ENCODE measurements at places on chromosomes 4 and X.

GRCh38 chrX:104324461-104325212 lies 69.9 kb upstream of the ESX1 start:
- no peak for DNase-seq

- no peak for DNase-seq
These were observed 8.8 kb upstream of the TBC1D25 start for GRCh38 chrX:48530736-48531135.

- no peak for DNase-seq
These were observed 40.7 kb downstream of the ANXA3 start for GRCh38 chr4:78592088-78592783.

GRCh38 chr4:164508771-164509170 lies 245.2 kb upstream of the SMIM31 start:
- DNase-seq = peak; percentile 51

DNA sequence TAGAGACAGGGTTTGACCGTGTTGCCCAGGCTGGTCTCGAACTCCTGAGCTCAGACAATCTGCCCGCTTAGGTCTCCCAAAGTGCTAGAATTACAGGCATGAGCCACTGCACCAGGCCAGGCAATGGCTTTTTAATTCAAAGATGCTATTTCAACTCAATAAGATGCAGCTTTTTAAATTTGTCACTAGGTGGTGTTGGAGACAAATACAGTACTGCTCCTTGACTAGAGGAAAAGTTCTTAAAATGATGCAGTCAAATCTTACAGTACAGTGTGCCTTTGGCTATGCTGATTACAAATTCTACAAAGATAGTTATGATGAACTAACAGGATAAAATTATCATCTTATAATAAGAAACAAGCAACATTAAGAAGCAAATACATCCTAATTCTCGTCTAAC lies 441.1 kb downstream of the KCNIP4 start:
- DNase-seq = peak; percentile 26

DNA sequence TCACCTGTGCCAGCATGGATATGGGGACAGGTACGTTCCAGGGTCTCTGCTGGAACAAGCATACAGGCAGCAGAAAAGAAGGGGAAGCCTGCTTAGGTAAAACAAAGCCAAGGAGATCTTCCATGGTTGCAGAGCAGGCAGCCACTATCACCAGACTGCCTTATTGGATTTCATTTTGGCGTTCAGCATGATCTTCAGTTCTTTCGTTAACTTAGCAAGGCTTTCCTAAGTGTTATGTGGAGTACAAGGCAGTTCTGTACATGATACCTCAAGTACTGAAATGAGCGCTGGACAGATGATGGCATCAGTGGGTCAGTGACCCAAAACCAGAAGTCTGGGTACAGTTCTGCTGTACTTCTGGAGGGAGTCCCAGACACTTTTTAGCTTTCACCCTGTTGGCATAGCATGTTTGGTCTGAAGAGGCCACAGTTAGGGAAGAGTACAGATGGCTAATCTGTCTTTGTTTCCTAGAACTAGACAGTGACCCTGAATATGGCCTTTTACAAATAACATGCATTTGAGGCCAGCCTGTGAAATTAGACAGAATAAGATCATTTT lies 8.9 kb downstream of the SMIM20 start:
- DNase-seq = no peak

DNA sequence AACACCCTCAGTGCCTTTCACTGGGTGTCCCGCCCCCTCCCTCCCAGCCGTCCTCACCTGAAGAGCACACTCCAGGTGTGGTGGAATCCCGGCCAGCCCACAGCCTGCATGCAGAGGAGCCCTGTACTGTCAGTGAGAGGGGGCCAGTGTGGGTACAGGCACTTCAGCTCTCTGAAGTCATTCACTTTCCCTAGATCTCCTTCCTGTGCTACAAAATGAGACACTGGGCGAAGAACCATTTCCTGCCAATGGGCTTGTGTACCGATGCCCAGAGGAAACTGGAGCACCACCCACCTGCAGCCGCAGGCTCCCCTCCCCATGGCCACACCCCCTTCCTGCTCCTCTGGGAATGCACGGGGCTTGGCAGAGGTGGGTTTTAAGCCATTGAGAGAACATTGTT lies 73.9 kb upstream of the C4orf50 start:
- DNase-seq = no peak

GRCh38 chrX:152817078-152817764 lies 13.3 kb downstream of the CETN2 start:
- DNase-seq = peak; percentile 34

- no peak for DNase-seq
These were observed 229.2 kb downstream of the SLC39A8 start for GRCh38 chr4:102116121-102116520.

DNA sequence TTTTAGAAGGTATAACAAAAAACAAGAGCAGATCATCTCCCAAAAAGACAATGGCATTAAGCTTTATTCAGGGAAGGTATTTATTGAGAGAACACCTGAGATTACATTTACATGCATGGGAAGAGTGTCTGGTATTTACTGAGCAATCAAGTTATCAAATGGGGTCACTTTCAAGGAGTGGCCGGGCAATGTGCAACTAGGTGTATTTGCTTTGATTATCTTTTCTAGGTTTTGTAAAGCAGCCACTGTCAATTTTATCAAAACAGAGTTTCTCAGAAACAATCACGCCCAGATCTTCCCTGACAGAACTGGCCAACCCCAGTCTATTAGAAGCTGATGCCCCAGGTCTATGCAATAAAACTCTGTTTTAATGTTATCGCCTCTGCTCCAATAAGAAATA lies 169.5 kb downstream of the GLRA2 start:
- DNase-seq = no peak

DNA sequence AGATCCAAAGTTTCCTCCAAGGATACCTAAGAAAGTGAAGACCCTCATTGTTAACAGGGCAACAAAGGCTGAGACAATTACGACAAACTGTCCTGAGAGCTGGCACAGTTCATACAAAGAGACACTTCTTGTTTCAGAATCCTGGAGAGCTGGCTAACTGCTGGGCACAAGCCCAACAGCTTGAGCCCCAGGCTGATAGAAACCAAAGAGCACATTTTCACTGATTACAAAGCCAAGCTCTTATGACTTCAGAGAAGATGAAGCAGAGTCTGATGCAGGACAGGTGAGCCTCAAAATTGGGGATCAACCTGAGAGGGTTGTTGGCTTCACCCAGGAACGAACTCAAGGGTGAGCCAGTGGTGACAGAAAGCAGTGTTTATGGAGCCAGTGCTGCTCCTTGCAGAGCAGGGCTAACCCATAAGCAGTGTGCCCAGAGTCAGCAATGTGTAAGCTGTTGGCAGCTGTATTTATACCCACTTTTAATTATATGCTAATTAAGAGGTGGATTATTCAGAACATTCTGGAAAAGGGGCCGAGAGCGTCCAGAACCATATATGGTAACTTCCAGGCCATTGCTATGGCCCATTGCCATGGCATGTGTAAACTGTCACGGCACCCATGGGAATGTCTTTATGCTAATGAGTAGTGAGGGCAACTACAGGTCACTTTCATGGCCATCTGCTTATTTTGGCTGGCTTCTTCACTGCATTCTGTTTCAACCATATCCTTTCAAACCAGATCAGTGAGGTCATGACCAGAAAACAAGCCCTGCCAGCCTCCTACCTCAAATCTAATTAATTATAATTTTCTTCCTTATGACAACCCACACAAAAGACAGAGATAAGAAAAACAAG lies 183.7 kb downstream of the EVC2 start:
- no peak for DNase-seq

- DNase-seq = no peak
These were observed 11.2 kb upstream of the SPARCL1 start for GRCh38 chr4:87540146-87541058.

- no peak for DNase-seq
These were observed 375.4 kb downstream of the ZNF674 start for GRCh38 chrX:46169808-46170207.

DNA sequence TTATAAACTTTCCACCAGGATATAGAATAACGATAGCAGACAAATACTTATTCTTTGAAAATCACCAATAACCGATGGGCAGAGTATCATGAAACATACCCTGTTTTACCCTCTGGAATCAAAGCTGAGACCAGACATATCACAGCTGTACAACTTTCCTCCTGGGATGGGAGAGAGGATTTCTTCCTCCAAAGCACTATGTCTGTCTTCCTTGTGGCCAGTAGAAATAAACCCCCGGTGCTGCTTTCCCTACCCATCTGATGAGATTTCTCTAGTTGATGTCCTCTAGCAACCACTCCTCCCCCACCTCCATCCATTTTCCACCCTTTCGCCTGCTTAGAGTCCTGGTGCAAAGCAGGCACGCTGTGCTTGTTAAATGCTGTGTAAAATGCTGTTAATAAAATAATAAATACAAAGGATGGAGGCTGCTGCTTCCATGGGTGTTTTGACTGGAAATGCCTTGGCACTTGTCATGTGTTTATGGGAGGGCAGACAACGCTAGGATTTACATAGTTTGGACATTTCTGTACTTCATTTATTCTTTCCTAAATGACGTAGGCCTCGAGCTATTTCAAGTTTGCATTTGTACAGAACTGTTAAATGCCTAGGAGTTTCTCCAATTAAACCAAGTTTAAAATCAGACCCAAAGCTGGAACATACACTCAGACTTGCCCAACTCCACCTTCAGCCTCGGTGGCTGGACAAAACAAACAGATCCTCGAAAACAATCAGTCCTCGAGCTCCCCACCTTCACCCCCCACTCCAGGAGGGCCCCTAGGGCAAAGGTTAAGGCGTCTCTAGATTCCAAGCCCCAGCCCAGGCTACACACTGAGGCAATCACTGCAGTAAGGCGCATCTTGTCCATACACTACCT lies 10.1 kb downstream of the BCOR start:
- no peak for DNase-seq

- DNase-seq = no peak
These were observed 194.0 kb upstream of the TTC29 start for GRCh38 chr4:147139455-147140198.

DNA sequence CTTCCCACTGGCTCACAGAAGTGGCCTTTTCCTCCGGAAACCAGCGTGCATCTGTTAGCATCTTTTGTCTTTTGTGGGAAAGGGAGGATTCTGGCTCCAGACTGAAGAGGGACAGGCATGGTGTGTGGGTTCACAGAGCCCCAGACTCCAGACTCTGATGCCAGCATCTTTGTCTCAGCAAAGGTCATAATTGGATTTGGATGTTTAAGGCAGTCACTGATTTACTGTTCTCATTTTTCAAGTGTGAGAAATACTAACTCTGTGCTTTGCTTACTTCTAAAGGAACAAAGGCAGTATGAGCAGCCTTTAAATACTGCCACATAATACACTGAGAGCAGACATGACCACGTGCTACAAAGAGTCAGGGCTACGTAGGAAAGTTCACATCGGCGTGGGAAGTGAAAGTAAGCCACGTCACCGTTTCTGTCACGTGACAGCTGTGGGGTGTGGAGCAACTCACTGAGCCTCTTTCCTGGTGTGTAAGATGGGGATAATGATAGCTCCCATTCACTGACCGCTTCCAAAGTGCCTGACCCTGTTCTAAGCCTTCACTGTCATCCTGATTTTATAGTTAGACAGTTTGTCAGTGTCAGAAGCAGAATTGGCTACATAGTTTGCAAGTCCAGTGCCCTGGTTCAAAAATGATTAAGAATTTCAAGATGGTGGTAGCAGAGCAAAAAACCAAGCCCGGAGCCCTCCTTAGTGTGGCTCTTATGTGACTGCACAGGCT lies 24.8 kb upstream of the TMSB4X start:
- DNase-seq = peak; percentile 85

GRCh38 chr4:38687571-38688011 lies 23.6 kb downstream of the KLF3 start:
- no peak for DNase-seq

DNA sequence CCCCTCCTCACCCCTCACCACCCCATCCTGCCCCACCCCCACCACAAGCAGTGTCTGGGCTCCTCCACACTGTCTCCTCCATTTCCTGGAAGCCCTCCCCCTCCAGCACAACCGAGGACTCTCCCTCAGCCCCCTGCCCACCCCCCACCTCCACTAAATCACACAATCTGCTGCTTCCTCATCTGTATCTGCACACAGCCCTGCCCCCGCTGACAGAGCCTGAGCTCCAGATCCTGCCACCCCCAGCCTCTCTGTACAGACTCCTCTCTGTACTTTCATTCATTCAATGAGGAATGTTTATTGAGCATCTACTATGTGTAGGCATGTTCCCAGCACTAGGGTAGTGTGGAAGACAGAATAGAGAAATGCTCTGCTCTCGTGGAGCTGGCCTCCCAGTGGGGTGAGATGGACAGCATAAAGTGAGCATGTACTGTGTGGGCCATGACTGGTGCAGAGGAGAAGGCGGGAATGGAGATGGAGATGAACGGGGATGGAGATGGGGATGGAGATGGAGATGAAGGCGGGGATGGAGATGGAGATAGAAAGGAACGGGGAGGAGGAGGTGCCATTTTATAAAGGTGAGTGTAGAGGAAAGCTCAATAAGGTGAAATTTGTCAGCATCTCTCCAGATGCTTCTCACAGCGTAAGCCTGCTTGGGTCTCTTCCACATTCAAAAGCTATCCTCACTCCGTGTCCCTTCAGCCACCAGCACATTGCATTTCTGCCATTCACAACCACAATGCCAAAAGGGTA lies 2.5 kb upstream of the PPP2R2C start:
- no peak for DNase-seq

GRCh38 chrX:9493936-9494335 lies 29.1 kb downstream of the TBL1X start:
- DNase-seq = no peak

GRCh38 chr4:55949482-55949802 lies 697 bp downstream of the CEP135 start:
- DNase-seq = no peak

DNA sequence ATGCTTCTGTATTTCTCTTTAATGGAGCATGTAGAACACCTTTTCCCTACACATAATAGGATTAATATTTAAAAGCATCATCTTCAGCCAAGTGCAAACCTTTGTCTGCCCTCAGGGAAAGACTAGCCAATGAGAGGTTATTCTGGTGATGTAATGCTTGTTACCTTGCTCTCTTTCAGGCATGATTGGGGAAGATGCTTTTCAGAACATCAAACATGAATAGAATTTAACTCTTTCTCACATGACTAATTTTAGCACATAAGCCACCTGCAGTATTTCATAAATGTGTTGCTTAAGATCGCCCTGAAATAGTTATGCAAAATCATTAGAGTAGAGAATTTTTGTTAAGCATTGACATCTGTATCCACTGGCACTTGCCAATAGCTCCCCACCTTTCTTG lies 10.7 kb upstream of the EPGN start:
- no peak for DNase-seq

- DNase-seq = no peak
These were observed 44.4 kb downstream of the PSAPL1 start for GRCh38 chr4:7390336-7390735.

DNA sequence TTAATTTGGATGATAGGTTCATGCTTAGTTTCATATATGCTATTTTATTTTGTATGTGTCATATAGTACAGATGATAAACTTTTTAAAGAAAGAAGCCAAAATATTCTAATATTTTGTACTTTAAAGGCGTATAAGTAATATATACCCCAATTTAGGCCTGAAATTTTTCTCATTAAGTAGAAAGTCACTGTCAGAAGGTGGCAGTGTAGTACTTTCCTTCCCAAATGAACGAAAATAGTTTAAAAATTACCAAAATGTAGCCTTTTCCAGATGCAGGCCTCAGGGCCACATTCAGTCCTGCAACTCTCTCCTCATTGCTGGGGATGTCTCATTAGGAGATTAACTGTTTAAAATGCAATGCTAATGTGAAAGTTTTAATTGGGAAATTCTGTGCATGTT lies 1263.6 kb downstream of the C4orf33 start:
- DNase-seq = peak; percentile 28
